NCI-H146 (cell line): ENCODE measurements at places on chromosomes 13 and 19.

- DNase-seq: no peak
Measured at GRCh38 chr13:111033172-111034130, 81.7 kb upstream of the ARHGEF7 start.

GRCh38 chr13:65856431-65856830 is 1373.7 kb downstream of the PCDH9 start:
- DNase-seq: no peak

- DNase-seq: no peak
Measured at GRCh38 chr13:37357548-37357947, 241.0 kb downstream of the POSTN start.

DNA sequence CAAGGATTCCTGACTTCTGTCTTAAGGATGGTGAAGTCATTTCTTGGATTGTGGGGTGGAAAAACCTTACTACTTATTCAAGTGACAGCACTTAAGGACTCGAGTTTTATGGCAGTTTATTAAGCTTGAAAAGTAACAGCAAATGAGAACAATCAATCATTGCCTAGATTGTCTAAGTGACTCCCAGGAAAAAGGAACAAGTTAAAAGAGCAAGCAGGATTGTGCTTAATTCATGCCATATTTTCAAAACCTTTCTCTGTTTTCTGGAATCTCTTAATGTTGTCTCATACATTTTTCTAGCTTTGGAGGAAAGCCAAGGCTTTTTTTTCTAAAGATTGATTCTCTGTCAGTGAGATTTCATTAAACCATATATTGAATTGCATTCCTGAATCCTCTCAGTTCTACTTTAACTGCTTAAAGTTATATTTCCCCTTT is 236.2 kb upstream of the HTR2A start:
- DNase-seq: no peak

DNA sequence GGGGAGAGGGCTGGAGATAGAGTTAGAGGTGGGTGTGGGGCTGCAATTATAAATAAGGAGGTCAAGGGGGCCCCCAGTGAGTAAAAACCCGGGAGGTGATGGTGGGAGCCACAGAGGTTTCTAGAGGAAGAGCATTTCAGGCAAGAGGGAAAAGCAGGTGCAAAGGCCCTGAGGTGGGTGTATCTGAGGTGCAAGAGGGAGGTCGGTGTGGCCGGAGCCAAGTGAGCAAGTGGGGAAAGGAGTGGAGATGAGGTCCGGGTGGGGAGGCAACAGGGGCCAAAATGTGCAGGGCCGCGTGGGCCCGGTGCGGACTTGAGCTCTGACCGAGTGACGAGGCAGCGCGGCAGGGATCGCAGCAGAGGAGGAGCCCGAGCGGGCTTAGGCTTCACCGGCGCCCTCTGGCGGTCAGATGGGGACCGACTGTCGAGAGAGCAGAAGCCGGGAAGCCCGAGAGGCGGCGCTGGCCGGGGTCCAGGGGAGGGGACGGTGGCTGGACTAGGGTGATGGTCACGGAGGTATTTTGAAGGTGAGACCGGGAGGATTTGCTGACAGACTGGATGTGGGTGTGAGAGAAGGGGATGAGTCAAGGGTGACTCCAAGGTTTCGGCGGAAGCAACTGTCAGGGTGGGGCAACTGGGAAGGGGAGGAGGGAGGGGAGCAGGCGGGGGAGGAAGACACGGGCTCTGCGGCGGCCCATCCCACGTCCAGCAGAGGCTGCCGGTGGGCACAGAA is 17.7 kb upstream of the SPACA4 start:
- DNase-seq: peak; percentile 87

DNA sequence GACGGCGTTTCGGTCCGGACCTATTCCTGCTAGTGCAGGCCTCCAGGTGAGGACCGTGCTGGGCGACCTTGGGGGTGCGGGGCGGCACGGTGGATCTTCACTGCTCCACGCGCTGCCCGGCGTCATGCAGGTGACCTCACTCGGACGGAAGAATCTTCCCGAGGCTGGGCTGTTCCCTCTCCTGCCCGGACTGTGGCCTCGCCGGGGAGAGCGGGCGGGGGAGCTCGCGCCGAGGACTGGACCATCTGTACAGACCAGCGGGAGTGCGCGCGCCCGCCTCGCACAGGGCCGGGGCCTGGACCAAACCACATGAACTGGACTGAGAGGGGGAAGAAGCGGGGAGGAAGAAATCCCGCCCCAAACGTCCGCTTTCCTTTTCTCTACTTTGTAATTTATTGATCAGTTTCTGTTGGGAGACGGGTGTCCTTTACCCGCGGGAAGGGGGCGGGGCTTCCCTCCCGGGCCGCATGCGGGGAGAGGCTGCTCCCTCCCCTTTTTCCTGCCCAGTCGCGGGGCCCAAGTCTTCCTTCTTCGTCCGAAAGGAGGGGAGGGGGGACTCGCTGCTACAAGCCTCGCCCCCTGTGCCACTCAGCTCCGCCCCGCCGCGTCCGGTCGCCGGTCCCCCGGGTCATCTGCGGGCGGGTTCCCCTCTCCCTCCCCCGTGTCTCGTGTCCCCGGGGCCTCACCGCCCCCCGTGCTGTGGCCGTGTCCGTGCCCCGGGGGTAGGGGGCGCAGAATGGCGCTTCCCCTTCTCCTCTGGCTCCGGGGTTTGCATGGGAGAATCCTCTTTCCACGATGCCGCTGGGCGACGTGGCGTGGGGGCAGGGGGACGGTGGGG is 4.9 kb downstream of the HRC start:
- peak; percentile 91 for DNase-seq

DNA sequence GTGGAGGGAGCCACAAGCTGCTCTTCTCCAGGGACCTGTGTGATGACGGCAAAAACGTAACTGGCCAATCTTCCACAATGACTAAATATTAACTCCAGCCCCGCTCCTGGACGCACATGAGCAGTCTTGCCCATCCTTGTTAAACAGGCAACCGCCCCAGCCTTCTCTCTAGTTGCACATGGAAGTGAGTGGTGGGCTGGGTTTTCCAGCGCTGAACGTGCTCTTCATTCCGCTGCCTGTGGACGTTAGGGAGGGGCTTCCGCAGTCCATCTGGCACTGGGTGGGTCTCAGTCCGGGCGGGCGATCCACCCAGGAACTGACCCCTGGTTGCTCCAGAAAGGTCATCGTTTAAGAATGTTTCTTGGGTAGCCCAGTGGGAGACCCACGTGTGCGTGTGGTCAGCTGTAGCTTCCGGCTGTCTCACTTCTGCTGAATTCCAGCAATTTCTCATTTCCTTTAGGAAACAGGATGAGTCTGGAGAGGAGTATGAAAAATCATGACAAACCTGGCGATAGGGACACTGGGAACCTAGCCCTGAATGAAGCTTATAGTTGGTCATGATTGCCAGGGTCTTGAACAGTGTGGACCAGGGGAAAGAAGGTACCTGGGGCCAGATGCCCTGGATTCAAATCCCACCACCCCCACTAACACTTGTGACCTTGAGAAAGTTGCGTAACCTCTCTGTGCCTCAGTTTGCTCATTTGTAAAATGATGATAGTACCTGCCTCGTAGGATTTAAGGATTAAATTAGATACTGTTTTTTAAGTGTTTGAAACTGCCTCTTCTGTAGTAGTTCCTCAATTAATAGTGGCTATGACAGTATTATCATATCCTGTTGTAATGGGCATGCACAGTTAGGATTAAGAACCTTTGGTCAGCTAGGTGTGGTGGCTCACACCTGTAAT is 92.6 kb downstream of the SIPA1L3 start:
- no peak for DNase-seq

DNA sequence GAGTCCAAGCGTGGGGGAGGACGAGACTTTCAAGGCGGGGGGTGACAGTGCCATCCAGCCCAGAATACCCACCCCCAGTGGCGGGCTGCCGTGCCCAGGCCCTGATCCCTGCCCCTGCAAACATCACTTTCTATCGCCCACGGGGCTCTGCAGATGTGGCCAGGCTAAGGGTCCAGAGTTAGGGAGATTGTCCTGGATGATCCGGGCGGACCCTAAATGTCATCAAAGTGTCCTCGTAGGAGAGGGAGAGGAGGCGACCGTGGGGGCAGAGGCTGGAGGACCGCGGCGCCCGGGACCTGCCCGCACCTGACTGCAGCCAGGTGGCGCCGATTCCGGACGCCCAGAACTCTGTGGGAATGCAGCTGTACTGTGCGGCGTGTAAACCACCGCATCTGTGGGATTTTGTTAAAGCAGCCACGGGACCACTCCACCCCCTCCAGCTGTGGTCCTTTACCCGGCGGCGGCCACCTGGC is 32.4 kb downstream of the GJA3 start:
- no peak for DNase-seq

DNA sequence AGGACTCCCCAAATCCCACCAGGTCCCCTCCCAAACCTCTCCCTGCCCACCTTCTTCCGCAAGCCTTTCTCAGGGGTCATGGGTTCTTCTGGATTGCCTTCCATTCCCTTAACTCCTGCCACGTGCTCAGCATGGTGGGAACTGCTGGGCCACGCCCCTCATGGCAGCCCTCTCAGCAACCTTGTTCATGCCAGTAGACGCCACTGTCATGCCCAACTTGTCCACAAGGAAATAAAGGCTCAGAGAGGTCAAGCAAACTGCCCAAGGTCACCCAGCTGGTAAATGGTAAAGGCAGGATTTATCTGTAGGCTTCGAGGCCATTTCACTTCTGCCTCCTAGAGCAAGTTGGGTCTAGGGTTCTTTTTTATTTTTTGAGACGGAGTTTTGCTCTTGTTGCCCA is 10.9 kb downstream of the PRAM1 start:
- no peak for DNase-seq

GRCh38 chr13:51118809-51119431 is 7.8 kb upstream of the C13orf42 start:
- no peak for DNase-seq

DNA sequence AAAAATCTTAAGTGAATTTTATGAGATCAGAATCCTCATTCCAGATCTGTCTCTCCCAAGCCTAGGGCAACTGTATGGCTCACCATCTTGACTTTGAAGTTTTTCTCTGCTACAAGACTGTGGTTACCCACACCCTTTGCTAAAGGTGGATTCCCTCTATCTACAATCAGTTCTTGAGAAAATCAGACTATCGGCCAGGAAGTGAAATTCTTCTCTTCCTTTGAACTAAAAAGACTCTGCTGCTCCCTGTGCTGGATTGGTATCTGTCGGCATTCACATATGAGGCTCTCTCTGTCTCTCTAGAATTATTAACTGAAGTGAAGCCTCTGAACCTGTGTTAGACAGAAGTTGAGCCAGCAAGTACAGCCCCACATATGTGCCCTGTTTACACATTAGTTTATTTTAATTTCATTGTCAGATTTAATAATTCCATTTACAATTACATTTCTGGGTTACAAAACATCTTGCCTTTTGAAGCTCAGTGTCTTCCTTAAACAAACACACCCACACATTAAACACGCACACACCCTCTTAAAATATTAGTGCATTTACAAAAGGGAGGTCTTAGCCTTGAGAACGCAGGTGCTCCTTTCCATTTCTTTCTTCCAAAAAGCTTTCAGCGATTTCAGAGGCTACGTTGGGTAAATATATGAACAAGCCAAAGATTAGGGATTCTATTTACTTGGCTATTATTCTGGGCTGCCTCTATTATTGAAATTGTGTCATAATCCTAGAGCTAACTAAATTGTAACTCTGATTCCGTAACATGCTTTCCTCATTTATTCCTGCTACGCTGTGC is 145.7 kb downstream of the MIPEP start:
- peak; percentile 69 for DNase-seq

GRCh38 chr13:43495732-43496131 is 291.0 kb downstream of the ENOX1 start:
- no peak for DNase-seq

GRCh38 chr13:24192057-24192810 is 31.7 kb downstream of the SPATA13 start:
- no peak for DNase-seq

- DNase-seq: no peak
Measured at GRCh38 chr13:43933378-43933777, 53.7 kb downstream of the LACC1 start.

GRCh38 chr19:50772476-50772875 is 2.2 kb downstream of the GPR32 start:
- no peak for DNase-seq

GRCh38 chr19:5799247-5800241 is 5.3 kb upstream of the NRTN start:
- no peak for DNase-seq

DNA sequence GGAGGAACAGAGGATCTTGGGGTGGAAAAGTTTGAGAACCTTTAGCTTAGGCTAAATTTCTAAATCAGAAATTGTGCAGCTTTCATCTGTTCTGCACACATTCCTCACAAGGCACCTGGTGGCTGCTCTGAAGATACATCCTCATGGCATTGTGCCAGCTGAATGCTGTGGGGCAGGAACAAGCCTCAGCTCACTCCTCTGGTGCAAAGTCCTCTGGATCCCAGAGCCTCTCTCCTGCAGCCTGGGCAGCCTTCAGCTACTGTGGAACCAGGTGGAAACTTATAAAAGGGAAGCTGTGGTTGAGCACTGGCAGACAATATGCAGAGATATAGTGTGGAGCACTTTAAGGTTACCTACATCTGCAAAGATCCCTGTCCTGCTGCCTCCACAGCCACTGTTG is 72.3 kb downstream of the KCTD12 start:
- DNase-seq: peak; percentile 77

DNA sequence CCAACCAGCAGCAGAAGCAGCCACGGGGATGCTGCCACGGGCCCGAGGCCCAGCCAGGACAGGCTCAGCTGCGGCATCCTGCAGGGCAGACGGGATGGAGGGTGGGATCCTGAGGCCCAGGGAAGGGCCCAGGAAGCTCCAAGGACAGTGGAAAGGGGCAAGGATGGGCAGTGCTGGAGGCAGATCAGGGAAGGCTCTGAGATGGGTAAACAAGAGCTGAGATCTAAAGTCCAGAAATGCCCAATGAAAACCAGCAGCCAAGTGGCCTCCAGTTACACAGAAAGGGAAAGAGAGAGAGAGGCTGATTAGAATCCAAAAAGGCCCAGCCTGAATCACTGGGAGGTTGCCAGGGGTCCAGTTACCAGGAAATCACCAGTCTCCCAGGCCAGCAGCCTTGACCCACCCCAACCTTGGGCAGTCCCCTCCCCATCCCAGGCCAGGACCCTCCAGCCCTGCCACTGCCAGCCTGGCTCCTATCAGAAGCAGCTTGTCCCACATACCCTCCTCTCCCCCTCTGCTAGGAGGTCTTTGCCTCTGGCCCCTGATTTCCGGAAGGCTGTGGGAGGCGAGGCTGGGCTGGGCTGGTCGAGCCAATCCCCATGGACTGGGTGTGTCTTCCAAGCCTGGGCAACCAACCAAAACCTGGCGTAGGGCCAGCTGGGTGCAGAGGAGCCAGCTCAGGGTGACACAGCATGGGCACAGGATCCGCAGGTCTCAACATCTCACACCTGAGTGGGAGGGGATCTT is at the start of gene CYP4F11:
Gene CYP4F11 (minus strand): TSS at position 198 of the 747 bp plus-strand sequence. CDS start 121 bp downstream, at position 77.
- DNase-seq: no peak

- DNase-seq: no peak
Measured at GRCh38 chr19:49498475-49498874, 2.2 kb downstream of the RPS11 start.

- no peak for DNase-seq
Measured at GRCh38 chr13:105170438-105170837, 1365.0 kb downstream of the EFNB2 start.
